Activated T-cell treated with anti-CD3 and anti-CD28 coated beads, Interleukin-2, amount 50 U/mL, for 24 hours (primary cell): ENCODE measurements at places on chromosomes 13 and 19.

GRCh38 chr13:86567119-86567518 lies 767.9 kb upstream of the SLITRK6 start:
- DNase-seq = no peak

DNA sequence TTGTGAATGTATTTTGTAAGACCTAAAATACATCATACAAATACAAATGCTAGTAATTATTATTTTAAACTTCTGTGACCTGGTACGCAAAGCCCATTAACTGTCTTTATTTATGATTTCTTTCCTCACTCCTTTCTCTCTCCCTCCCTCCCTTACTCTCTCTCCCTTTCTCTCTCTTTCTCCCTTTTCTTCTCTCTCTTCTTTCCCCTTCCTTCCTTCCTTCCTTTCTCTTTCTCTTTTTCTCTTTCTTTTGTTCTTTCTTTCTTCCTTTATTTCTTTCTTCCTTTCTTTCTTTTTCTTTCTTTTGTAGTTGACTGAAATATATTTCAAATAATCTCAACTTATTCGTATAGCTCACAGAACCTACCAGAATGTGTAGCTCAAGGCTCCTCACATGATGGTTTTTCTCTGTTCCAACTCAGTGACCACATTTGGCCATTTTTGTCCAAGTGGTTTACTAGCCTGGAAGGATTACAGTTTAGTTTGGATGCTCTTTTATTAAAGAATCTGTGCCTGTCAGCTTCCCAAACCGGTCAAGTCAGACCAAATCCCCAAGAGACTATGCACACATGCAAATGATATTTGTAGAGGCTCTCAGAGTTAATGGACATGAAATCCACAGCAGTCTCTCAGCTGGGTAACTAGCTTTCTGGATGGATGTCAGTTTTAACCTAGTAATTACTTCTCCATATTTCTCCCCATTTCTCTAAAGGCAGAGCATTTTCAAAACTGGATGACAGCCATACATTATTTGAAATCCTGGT lies 71.7 kb downstream of the POSTN start:
- no peak for DNase-seq

DNA sequence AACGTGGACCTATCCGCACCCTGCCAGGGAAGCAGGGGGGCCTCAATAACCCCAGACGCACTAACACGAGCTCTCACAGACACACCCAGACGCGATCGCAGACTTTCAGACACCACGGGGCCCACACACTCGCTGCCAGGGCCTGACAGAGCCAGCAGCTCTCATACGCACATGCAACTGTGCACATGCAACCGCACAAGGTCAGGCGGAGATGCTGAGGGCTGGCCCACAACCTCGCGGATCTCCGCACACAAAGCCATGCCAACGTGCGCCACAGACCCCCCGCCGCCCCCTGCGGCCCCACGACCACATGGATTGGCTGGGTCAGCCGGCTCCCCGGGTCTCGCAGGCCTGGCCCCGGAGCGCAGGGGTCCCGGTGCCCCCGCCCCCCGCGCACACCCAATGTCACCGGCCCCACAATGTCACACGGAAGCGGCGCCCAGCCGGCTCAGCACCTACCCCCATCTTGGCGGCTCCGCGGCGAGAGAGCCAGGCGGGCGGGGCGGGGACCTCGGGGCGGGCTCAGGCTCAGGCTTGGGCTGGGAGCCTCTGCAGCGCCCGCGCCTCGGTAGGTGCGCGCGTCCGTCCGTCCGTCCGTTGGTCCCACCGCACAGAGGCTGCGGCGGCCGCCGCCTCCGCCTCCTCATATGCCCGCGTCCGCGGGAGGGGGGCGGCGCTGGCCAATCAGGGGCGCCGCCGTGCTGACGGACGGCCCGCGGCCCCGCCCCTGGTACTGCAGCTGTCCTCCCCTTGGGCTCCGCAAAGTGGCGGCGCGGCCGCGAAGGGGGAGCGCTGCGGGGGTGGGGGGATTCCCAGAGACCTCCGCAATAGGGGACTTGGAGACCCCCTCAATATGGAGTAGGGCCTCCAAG lies at the start of gene ATP1A3:
ATP1A3 (minus strand) TSS at position 619 of the 872 bp plus-strand sequence; CDS start at position 465, 154 bp downstream.
- DNase-seq = peak; percentile 81

GRCh38 chr19:8615813-8616596 lies 5.5 kb upstream of the ADAMTS10 start:
- DNase-seq = peak; percentile 70

GRCh38 chr19:591099-591958 lies 1.6 kb downstream of the HCN2 start:
- no peak for DNase-seq

DNA sequence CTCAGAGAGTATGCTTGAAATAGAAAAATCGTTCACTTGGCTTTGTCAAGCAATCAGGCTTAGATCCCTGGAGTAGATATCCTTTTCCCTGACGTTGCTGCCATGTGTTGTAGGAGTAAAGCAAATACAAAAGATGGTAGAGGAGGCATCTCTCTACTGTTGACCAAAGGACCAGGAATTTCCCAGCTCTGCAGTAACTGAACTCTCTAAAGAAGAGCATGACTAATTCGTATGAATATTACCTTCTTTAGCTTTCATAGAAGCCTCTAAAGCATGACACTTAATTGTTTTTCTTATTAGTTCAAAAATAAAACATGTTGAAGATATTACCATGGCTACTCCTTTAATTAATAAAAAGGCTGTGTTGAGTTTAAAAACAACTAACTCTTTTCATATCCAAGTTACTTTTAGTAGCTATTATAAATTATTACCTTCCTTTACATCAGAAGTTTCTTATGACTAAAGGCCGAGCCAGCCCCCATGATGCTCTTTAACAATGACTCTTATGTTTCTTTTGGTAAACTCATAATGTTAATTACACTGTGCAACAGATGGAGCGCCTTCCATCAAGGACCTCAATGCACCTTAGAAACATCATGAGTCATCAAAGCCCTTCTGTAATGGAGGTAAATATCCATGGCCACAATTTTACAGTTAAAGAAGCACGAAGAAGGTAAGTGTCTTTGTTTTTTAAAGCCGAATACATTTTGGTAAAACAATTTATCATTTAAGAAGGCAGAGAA lies 352.4 kb downstream of the KLF5 start:
- DNase-seq = no peak

- no peak for DNase-seq
These were observed 21.9 kb upstream of the CCDC124 start for GRCh38 chr19:17910791-17911360.

DNA sequence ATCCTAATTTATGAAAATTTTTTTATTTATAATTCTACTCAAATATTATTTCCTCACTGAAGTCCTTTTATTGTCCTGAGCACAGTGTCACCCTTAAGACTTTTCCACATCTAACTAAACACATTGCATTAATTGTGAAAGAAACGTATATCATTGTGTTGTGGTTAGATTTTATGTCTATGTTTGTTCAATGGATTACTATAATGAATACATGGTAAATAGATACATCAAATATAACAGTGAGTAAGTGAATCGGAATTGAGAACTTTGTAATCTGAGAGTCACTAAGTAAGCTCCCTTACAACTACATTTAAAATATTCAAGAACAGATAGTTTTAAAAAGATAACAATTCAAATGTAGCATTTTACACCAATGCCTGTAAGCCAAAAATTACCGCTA lies 417.6 kb upstream of the PCDH20 start:
- no peak for DNase-seq

DNA sequence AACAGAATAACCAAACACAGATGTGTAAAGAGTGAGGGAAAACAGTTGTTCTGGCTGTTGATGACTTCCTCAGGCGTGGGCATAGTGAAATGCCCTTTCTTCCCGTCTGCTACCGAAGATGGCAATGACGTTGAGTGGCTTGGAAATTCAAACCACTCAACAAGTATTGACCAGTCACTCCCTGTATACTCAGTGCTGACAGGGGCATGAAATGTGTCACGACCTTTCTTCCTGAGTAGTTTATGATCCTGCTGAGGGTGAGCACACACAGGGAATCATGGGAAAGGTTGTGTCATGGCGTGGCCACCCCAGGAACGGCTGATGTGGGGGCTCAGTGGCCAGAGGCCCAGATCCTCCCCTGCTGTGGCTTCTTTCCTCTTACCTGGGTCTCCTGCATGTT lies 87.8 kb upstream of the C1QTNF9B start:
- no peak for DNase-seq

GRCh38 chr19:10552510-10553053 lies 8.9 kb downstream of the ATG4D start:
- peak; percentile 59 for DNase-seq

DNA sequence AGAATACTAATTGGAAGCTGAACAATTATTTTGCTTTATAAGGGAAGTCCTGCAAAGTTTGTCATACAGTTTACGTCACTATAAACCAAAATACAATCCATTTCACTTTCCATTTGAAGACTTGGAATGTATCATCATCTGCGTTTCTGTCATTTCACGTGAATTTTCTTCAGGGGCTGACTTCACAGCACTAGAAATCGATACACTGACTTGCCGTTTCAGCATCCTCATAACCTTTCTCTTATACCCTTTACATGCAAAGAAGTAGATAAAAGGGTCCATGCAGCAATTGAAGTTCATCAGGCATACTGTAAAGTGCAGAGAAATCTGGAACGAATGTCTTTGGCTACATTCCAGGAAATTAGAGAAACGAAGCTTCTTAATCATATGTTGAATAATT lies 12.2 kb downstream of the GPR183 start:
- DNase-seq = no peak

DNA sequence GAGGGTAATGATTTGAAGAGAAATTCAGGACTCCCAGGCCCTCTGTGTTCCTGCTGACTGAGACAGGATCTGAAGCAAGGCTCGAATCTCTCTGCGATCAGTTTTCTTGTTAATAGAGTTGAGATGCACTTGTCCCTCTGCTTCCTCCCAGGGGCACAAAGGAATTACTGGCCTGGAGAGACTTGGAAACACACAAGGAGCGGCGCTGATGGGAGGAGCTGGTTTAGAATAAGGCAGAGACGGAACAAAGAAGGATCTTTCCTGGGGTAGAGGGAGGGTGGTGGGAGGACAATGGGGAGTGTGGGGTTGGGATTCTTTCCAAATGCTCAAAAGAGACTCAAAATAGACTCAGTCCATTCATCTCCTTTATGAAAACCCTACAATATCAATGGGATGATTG lies 719.1 kb downstream of the UQCRFS1 start:
- no peak for DNase-seq

GRCh38 chr13:105436943-105437342 lies 1098.5 kb downstream of the EFNB2 start:
- no peak for DNase-seq

DNA sequence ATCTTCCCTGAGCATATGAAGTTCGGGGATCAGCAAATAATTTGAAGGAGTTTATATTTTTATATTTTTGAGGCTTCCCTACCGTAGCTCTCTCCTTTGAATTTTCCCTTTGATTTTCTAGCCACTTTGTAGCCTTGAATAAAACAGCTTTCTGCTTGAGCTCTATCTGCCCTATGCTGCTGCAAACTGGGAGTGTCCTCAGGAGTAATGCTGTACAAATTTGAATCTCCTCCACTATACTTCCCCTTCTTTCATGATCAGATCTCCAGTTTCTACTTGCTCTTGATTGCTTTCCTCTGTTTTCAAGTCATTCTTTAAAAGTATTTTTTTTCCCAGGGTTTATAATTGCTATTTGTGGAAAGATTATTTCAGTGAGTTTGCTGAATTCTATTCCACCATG lies 14.6 kb downstream of the PDS5B start:
- no peak for DNase-seq

DNA sequence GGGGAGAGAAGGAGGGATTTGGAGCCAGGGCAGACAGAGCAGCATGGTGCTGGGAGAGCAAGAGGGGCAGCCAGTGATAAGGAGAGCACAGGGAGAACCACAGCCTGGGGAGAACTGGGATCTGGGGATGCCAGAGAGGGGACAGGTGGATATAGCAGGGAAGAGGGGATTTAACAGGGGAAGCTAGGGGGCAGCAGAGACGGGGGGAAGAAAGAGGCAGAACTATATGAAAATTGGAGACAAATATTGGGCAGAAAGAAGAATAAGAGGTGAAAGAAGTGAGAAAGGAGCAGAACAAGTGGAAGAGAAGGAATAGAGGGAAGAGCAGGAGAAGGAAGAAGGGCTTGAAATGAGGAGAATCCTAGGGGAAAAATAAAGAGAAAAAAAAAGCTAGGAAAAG lies 6.5 kb upstream of the ZNF528 start:
- DNase-seq = no peak

- DNase-seq = no peak
These were observed 225.8 kb upstream of the SLC10A2 start for GRCh38 chr13:103291798-103292572.

DNA sequence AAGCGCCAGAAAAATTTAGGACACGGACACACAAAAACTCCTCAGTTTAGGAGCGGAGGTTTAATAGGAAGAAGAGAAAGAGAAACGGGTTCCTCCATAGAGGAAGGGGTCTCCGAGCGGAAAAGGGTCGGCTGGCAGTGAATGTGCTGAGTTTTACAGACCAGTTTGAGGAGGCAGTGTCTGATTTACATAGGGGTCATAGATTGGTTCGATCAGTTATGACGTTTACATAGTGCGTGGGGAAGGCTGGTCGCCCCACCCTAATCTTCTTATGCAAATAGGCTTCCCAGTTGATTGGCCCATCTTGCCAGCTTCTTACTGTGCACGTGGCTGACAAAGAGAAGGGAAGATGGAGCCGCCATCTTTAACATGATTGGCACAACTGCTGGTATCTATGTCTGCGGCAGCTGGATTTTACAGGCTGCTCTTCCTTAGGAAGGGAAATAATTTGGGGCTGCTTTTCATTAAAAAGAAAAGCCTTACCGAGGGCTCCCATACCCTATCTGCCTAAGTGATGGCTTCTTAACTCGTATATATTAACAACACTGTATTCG lies 1.2 kb upstream of the ZNF225 start:
- DNase-seq = peak; percentile 31

GRCh38 chr13:32278426-32278825 lies 36.7 kb downstream of the ZAR1L start:
- no peak for DNase-seq

GRCh38 chr19:7618771-7619510 lies 10.4 kb downstream of the XAB2 start:
- no peak for DNase-seq

- no peak for DNase-seq
These were observed 48.7 kb downstream of the CCNE1 start for GRCh38 chr19:29860492-29860891.

DNA sequence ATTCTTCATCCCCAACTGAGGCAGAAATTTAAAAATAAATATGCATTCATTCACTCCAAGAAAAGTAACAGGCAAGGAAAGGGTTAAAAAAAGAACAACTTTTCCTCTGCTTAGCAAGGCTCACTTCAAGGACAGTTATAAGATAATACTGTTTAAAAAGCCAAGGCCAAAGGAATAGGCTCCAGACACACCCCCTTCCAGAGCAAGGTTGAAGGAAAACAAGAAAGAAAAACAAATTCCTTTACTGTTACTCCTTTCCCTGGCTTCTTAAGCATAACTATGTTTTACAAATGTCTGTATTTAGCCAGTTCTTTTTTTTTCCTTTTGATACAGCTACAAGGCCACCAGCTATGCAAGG lies 8.5 kb downstream of the SIGLEC11 start:
- DNase-seq = no peak
